ENCODE measurements at places on chromosomes 6 and 20.

GRCh38 chr6:97316978-97317377 is 34.0 kb upstream of the MMS22L start:
- no peak for DNase-seq

DNA sequence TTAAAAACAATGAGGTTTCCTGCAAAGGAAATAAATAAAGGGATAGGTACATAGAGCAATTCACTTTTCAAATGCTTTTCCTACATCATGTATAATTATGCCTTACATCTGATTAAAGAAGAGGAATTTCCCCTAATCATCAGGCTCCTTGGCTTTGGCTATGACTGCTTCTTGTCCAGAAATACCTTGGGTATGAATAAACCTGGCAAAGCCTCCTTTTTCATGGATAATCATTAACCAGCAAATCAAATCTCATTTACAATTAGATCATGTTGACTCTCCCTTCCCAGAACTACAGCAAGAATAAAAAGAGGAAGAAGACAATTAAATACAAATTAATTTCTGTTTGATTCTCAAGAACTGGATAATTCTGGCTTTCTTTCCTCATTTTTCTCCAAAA is 58.0 kb upstream of the CD2AP start:
- no peak for DNase-seq

- DNase-seq: no peak
Measured at GRCh38 chr6:14822679-14823078, 423.2 kb upstream of the JARID2 start.

- no peak for DNase-seq
Measured at GRCh38 chr20:2519115-2519809, 10.5 kb upstream of the ZNF343 start.

- DNase-seq: no peak
Measured at GRCh38 chr6:30687659-30688431, 1.4 kb upstream of the PPP1R18 start.

DNA sequence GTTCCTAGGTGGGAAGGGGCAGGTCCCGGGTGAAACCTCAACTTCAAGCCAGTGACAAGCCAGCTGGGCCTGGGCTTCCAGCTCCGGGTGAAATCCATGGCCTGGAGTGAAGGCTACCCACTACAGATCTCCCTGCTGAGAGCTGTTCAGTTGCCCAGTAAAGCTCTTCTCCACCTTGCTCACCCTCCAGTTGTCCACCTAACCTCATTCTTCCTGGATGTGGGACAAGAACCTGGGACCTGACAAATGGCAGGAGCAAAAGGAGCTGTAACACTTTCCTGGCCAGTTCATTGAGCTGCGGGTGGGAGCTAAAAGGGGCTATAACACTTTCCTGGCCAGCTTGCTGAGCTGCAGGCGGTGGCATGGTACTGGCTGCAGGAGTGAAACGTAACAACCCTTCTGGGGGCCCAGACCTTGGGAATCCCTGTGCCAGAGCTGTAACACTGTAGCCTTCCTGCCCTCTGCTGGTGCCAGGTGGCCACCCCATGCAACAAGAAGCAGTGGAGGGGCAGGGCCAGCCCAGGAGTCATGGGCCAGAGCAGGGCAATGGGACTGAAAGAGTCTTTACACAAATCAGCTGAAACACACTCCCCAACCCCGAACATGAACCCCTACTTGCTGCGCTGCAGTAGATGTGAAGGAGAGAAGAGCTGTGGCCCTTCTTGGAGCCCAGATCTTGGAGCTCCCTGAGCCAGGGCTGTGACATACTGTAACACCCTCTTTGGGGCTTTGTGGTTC is 3.6 kb upstream of the HINT3 start:
- DNase-seq: no peak

- no peak for DNase-seq
Measured at GRCh38 chr6:133093956-133094355, 147.2 kb upstream of the EYA4 start.

- DNase-seq: no peak
Measured at GRCh38 chr20:47546184-47547033, 44.7 kb downstream of the NCOA3 start.

DNA sequence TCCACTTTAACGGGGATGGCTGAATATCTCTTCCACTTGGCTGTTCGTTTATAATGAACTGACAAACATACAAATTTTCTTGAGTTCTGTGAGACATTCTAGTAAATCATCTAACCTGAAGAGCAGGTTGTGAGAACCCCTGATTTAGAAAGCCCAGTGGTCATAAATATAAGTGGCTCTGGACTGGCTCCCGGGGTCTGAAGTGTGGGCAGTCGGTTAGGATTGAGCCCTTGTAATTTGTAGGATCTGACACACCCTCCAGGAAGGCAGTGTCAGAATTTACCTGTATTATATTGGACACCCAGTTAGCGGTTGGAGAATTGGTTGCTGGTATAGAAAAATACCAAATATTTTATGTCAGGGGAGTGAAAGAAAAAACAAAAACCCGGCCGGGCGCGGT is 6.8 kb upstream of the GMEB2 start:
- DNase-seq: no peak
